ENCODE measurements at places on chromosomes 3 and 15.

- DNase-seq, result no peak
These were observed 113.2 kb upstream of the TJP1 start for GRCh38 chr15:29935296-29936004.

GRCh38 chr3:188196232-188196990 lies 42.5 kb downstream of the LPP start:
- peak; percentile 67 for DNase-seq

GRCh38 chr3:63874769-63875168 lies 11.1 kb downstream of the ATXN7 start:
- no peak for DNase-seq

DNA sequence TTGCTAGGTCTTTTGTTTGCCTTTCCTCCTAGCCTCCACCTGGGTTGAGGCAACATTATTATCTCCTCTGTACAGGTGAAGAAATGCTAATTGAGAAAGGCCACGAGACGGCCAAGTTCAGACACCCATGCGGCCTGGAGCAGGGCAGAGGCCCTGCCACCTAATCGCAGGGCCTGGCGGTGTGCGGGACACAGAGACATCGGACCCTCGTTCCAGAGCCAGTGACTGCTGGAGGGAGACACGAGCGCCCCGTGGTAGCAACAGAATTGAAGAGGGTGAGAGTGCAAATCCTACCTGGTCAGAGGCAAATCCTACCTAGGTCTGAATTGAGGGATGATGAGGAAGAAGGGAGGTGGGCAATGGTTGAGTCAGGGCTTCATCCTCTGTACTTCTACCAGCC lies 113.8 kb upstream of the MEF2A start:
- no peak for DNase-seq

- no peak for DNase-seq
These were observed 68.1 kb upstream of the MAGI1 start for GRCh38 chr3:66106788-66107187.

GRCh38 chr3:129822679-129823078 lies 70.8 kb downstream of the TMCC1 start:
- DNase-seq, result no peak

DNA sequence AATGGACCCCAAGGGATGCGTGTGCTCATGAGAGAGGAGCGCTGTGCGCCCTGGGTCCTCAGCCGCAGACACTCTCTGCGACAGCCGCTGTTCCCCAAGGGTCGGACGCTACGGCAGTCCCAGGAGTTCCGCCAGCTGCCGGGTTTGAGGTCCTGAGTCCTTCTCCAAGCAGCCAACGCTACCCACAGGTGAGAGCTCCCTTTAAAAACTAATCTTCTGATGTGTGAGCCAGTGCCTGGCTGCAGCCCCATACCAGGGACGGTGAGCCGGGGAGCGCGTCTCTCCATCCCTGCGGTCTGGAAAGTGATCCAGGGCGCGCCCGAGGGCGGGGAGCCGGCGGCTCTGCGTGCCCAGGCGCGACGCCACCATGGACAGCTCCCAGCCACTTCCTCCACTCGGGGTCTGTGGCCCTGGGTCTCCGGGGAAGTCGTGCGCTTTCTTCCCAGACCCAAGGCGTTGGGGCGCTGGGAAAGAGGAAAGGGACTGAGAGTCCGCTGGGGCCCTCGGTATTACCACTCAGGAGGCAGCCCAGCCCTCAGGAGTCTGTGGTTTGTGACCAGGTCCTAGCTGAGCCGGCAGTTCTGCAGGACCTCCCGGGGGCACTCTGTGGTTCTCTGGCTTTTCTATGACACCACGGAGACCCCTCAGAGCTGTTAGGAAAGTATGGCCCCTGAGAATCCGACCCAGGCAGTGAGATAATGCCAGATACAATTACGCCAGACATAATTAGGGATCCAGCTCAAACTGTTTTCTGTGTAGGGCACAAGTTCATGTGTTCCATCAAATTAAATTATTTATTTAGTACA lies 1.4 kb downstream of the CEMIP start:
- no peak for DNase-seq

DNA sequence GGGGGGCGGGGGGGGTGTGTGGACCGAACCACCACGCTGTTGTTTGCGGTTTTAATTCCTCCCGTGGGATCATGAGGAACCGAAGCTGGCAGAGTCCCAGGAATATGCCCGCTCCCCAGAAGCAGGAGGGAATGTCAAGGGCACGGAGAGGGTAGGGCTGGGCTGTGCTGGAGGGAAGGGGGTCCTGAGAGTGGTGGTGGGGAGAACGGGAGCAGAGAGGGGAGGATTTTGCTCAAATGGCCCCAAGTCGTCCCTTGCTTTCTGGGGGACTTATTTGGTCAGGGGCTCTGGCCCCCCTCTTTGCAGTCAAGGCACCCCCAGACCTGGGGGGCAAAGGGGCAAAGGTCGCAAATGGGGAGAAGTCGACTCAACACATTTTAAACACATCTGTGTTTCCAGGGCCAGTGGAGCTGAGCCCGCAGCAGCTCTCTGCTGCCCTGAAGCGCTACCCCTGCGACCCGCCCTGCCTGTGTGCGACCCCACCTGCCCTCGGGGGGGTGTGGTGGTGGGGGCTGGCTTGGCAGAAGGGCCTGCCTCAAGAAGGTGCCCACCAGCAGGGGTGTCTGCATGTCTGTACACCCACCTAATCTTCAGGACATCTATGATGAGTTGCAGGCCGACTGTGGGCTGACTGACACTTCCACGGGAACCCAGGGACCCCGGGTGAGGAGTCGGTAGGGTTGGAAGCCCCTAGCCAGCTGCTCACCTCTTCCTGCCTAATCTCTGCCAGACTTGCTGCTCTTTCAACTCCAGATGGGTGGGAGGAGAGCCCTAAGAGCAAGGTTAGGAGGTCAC lies 602 bp upstream of the ATP2B2 start:
- no peak for DNase-seq

DNA sequence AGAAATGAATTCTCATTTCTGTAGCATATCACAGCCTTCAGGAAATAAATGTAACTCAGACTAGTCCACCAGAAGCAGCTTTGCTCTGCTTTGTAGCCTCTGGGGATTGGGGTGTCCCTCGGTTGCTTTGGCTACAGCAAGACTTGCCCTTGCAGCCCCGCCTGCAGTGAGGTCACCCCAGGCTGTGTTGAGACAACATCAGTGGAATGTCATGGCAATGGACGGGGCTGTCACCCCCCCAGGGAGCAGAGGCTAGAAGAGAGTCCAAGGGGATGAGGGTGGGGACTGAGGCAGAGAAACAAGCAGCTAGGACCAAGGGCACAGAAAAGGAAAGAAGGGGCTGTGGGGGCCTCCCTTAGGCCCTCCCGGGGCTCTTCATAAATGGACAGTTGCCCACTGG lies 854 bp downstream of the CLEC3B start:
- DNase-seq, result no peak

DNA sequence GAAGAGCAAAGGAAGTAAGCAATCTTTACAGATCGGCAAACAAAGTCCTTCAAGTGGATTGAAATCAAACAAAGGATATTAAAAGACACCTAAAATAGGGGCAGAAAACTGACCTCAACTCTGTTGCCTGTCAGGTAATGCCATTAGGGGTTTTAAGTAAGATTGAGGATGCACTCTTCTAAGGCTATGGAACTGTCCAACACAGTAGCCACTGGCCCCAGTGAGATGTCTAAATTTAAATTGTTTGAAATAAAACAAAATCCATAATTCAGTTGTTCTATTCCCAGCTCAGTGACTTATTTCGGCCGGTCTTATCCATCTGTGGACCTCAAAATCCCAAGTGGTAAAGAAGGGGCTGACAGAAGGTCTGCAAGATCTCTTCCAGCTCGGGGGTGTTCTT lies 49.5 kb upstream of the LMCD1 start:
- no peak for DNase-seq

- DNase-seq, result no peak
These were observed 29.7 kb upstream of the MDFIC2 start for GRCh38 chr3:70342149-70342548.

DNA sequence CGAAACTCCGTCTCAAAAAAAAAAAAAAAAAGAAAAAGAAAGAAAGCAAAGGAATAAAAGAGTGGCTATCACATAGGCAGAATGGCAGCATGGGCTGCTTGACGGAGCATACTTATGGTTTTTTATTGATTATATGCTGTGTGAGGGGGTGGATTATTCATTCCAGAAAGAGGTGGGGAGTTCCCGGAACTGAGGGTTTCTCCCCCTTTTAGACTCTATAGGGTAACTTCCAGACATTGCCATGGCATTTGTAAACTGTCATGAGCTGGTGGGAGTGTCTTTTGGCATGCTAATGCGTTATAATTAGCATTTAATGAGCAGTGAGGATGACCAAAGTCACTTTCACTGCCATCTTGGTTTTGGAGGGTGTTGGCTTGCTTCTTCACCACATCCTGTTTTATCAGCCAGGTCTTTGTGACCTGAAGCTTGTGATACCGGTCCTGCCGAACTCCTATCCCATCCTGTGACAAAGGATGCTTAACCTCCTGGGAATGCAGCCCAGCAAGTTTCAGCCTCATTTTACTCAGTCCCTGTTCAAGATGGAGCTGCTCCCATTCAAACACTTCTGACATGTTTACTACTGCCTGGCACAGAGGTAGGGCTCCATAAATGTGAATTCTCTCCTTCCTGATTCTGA lies 15.8 kb upstream of the ABHD17C start:
- DNase-seq, result no peak

- DNase-seq, result no peak
These were observed 1.9 kb upstream of the MITF start for GRCh38 chr3:69737392-69737791.

DNA sequence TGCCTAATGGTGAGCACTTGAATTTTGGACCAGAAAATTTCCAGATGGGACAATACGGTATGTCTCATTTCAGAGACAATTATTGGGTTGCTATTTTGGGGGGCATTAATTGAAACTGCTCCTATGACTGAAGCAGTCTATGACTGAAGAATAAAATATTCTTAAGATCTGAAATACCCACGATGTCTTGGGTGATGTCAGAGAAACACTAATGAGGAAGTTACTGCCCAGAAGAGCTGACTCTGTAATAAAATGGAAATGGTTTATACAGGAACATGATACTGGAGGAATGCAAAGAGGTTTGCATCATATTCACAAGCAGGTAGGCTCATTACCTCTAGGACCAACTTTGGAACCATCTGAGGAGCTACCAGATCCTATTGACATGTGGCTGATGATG lies 68.7 kb downstream of the IL12A start:
- no peak for DNase-seq

DNA sequence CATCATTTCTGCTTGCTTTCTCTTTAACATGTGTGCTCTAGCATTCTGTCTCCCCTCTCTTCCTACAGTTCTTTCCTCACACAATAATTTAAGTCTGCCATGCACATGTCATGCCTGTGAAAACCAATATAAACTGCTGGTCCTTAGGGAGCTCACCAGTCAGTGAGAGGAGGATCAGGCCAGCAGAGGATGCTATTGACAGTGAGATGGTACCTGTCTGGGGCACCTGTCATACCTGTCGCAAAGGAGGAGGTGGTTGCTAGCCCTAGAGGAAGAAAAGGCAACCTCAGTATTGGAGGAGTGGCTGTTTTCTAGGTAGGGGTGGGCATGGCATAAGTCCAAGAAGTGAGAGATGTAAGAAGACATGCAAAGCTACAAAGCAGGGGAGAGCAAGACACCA lies 194.6 kb downstream of the GABRG3 start:
- DNase-seq, result no peak

All from A172 (cell line).